ENCODE measurements at places on chromosomes 4 and X.

DNA sequence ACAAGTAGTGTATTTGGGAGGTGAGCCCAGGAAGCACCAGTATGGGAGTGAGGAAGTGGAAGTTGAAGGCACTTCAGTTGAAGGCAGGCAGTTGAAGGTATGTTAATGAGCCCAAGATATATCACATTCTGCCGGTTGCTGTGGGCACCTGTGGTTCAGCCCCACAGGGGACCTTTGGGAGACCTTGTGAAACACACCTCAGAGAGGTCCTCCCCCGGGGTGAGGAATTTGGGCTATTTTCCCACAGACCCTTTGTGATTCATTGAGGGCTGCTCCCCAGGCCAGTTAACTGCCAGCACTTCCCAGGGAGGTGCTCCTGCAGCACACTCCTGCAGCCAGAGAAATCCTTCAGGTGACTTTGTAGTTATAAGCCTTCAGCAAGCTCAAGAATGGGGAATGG is 45.9 kb downstream of the PTCHD1 start:
- no peak for DNase-seq

GRCh38 chr4:138981930-138982390 is 33.6 kb upstream of the NOCT start:
- DNase-seq, result no peak

- DNase-seq, result no peak
Measured at GRCh38 chr4:7381221-7381889, 53.4 kb downstream of the PSAPL1 start.

- no peak for DNase-seq
Measured at GRCh38 chr4:113760094-113760794, 1.3 kb downstream of the CAMK2D start.

DNA sequence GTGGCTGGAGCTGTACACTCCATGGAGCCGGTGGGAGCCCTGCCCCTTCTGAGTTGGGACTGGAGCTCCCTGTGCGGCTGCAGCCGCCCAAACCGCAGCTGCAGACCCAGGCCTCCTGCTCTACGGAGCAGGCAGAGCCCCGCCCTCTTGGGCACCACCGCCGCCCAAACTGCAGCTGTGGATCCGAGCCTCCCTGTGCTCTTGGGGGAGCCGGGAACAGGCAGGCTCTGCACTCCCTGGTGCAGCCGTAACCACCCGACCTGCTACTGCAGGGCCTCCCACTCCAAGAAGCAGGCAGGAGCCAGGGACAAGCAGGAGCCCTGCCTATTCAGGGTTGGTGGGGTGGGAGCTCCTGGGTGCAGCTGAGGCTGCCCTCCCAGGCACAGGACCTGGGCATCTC is 237.5 kb upstream of the ATP6AP2 start:
- DNase-seq, result no peak

- DNase-seq, result no peak
Measured at GRCh38 chr4:1403177-1403583, 3.1 kb downstream of the NKX1-1 start.

GRCh38 chr4:176377780-176378179 is 58.0 kb downstream of the SPCS3 start:
- peak; percentile 41 for DNase-seq

- DNase-seq, result no peak
Measured at GRCh38 chr4:39279416-39279815, 86.7 kb downstream of the RFC1 start.

Measured in cerebellum (tissue), 4 donors.